ENCODE measurements at places on chromosomes 16 and 17.
A peak's percentile ranks its signal among the peaks of the same experiment; 100 is the strongest.

DNA sequence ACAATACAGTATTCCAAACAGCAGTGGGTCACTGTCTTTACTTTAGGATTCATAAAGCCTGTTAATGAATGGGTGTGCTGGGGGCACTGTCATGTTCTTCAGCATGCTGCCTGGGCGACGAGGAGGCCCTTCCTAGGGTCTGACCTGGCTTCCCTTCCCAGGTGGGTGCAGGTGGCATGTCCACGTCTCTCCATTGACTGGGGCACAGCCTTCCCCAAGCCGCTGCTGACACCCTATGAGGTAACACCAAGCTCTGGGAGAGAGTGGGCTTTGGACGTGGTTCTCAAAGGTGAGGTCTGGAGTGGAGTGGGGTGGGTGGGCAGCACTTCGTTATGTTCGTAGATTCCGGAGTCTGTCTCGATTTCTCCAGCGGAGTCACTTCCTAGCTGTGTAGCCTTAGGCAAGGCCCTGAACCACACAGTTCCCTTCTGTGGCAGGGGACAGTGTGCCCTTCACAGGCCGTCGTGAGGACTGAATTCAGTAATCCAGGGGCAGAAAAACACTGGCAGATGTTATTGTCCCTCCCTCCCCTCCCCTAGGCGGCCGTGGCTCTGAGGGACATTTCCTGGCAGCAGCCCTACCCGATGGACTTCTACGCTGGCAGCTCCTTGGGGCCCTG, 771 bp upstream of the OVCA2 start:
- DNase-seq, result peak; percentile 98

DNA sequence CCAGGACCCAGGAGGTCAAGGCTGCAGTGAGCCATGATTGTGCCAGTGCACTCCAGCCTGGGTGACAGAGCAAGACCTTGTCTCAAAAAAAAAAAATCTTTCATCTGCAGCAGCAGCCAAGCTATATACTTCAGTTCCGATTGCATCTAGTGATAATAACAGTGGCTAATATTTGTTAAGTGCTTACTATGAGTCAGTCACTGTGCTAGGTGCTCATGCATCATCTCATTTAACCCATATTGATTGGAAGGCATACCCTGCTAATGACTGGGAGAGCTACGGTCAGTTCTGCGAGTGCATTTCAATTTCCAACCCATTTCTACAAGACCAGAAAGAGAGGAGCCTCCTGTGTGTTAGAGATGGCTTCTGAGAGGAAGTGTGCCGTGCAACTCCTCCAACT, 7.7 kb upstream of the TUBG2 start:
- DNase-seq, result no peak

- DNase-seq, result no peak
Observed at GRCh38 chr16:27434141-27435051, 32.4 kb downstream of the IL21R start.

DNA sequence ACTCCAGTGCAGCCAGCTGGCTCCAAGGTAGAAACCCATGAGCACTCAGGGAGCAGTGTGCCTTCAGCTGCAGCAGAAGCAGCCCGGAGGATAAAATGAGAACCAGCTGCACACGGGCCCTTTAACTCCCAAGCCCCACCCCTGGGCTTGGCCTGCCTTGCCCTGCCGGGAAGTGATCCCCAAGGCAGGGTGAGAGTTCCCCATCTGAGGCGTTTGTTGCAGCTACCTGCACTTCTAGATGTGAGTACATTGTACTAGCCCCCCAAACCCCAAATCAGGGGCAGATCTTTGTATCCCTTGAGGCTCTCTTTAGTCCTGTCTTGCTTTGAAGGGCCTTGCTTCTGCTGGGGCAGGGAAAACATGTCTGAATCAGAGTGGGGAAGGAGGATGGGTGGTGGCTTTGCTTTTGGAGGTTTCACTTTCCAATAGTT, at the start of gene MVP:
TSS of gene MVP (plus strand) at position 192 of the 431 bp plus-strand sequence. CDS start 10,088 bp downstream, outside the sequence.
- DNase-seq, result peak; percentile 78

DNA sequence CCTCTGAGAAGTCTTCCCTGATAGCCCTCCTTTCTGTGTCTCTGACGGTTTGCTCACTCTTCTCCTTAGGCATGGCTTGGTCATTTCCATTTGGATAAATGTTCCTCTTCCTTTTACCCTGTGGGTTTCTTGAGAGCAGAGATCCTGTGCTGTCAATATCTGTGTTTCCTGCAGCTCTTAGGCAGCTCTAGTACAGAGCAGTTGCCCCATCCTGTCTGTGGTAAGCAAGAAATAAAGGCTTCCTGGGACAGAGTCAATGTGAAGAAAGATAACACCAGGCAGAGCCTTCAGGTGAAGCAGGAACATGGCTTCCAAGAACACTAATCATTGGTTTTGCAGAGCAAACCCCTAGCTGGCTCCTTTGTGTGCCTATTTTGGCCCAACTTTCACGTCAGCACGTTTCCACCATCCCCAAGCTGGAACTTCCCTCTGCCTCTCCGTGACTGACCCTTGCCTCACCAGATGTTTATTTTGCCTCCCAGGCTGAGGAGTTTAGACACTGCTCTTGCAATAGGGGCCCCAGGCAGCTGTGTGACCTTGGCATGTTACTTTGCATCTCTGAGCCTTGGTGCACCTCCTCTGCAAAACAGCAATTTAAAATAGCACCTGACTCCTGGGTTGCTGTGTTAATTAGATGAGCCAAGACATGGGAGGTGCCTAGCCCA, 49.6 kb upstream of the SIAH1 start:
- DNase-seq, result no peak

DNA sequence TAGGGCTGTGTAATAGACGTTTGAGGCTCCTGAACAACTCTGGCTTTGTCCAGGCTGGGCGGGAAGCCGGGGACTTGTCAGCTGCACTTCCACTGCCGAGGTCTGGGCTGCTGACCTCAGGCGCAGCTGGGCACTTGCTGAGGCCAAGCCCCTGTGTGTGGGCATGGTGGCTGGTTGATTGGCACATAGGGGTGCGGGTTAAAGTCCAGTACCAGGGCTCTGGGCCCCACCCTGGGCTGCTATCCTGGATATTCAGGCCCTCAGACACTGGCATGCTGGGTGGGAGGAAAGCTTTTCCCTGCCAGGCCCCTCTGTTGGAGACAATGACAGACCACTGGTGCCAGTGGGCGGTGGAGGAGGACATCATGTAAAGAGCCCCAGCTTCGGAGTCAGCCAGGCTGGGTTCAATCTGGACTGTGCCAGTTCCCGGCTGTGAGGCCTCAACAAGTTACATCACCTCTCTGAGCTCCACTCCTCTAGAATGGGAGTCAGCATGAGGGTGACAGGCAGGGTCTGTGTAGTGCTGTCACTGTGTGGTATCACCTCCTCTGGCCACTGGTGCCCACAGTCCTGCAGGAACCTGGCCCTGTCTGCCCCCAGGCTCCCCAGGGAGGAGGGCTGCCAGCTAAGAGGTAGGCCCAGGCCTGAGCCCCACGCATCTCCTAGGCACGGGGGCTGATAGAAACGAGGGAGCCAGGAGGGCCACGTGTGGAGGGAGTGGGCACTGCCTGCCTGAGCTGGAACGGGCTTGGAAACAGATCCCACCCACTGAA, 42.5 kb downstream of the PSME3IP1 start:
- DNase-seq, result no peak

DNA sequence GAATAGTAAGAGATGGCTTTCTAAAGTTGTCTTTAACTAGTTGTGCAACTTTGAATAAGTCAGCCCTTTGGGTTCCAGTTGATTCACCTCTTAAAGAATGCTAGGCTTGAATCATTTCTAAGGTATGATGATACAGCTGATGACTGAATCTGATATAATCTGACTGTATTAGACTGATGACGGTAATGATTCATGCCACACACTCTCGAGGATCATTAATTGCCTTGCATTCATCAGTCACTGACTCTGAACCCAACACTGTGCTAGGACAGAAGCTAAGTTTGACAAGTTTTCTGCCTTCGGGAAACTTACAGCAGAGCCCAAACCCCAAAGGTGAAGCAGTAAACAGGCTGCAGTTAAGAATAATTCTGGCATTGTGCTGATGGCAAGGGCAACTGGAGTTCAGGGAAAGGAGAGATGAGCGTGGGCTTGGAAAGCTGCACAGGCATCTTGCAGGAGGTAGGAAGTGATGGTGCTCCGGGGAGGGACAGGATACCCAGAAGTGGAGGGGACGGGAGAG, 25.8 kb downstream of the ASIC2 start:
- DNase-seq, result no peak
